ENCODE measurements at places on chromosomes 11 and 22. TPM values are rescaled to one million over a fixed set of nuclear protein-coding genes. Genes with fewer than 3 reads are reported as not detected.

The FAM168A gene
- total RNA-seq, result 71.0 TPM

The HRAS gene
- total RNA-seq, result 16.2 TPM

The PSMC3 gene
- 55.3 TPM for total RNA-seq

The SMTNL1 gene
- total RNA-seq, result not detected

GRCh38 chr11:22079133-22079872 lies 113.6 kb upstream of the ANO5 start:
- peak; percentile 38 for DNase-seq

GRCh38 chr22:44995105-44995514 lies 14.7 kb downstream of the PHF21B start:
- DNase-seq, result no peak

DNA sequence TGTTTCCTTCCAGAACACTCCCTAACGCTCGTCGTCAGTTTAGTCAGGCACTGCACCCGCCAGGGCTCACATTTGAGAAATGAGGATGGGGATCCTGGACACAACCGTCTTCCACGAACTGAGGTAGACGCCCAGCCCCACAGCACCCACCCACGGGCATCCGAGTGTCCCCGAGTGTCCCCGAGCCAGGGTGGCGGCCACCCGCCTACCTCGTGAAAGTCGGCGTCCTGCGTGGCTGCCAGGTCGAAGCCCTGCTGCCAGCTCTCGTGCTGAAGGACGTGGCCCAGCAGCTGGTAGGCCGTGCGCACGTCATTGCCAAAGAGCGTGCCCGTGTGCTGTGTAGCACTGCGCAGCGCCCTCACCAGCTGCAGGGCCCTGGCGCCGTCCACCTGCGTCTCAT lies 53.6 kb downstream of the TRMU start:
- no peak for DNase-seq

GRCh38 chr11:108672786-108673185 lies 7.9 kb downstream of the DDX10 start:
- DNase-seq, result no peak

GRCh38 chr11:35162745-35163144 lies 23.8 kb downstream of the CD44 start:
- DNase-seq, result no peak

GRCh38 chr11:133070791-133071190 lies 461.5 kb downstream of the OPCML start:
- no peak for DNase-seq

DNA sequence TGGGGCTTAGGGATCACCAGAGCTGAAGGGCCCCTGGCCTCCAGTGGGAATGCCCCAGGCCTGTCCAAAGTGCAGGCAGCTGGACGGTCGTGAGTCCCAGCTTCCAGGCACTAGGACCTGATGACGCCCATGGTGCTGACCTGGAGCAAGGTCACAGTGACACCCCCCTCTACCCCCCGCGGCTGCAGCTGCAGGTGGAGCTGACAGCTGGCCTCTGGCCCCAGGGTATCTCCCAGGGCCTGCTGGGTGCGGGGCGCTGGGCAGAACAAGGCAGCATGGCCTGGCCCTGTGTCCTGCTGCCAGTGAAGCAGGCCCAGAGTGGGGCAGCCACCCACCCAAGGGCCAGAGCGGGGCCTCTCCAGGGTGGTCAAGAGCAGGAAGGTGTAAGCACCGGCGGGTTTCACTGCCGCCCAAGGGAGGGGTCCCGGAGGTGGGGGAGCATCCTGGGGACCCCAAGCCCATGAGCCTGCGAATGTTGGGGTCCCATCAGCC lies 553 bp upstream of the TCIRG1 start:
- no peak for DNase-seq

DNA sequence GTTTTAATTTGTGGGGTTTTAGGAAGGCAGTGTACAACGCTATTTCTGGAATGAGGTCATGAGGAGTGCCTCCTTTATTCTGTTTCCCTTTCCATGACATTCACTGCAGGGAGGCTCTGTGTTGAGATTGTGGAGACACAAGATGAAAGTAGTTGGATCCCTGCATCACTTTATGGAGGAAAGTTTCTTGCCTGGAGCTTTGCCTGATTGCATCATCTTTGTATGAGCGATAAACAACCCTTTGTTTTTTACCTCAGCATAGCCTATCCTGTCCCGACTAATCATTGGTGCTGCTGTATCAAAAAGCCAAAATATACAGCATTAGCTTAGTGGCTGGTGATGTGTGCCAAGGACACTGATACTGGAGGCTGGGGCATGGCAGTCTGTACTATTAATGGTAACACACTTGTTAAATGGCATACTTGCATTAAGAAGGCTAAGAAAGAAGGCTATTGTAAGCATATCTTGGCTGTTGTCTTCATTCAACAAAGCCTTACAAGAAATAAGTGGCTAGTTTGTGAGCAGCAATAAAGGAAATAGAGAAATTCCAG lies 31.2 kb upstream of the SLC5A4 start:
- no peak for DNase-seq

DNA sequence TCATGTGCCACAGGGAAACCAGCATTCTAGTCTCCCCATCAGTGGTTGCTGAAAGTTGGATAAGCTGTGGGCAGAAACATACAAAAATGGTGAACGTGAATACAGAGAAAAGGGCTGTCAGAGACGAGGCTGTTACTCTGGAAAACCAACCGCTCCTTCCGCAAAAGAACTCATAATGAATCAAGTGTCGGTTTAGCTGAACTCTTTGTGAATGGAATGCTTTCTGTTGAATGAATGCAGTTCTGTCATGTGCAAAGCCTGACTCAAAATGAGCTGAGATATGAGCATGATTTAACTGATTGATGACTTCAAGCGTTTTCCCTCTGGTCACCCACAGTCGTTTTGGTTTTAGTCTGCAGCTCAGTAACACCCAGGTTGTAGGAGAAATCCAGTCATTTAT lies 298.3 kb downstream of the ETS1 start:
- no peak for DNase-seq

- no peak for DNase-seq
These were observed 21.6 kb downstream of the MAFF start for GRCh38 chr22:38223289-38223960.
